Occipital lobe (tissue), 3 donors: ENCODE measurements at places on chromosomes 7 and 10.

DNA sequence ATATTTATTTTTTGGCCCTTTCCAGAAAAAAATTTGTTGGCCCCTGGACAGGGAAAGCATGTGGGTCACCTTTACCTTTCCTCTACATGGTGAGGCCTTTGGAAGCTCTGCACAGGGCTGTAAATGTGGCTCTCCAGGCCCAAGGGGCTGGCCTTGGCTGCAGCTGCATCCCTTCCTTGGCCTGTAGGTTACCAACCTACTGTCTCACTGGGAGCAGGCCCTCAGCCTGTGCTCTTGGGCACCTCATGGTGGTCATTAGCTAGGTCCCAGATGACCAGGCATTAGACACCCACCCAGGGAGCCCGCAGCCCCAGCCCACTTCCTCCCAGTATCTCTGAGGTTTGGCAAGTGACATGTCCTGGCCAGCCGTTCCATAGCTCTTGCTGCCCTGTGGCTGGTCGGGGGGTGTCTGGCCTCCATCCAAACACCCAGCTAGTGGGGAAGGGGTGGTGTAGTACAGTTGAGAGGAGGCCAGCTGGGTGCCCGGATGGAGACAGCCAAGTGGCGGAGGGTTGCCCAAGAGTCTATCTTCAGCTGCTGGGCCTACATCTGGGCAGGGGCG, 7.1 kb upstream of the CPA5 start:
- DNase-seq = no peak

DNA sequence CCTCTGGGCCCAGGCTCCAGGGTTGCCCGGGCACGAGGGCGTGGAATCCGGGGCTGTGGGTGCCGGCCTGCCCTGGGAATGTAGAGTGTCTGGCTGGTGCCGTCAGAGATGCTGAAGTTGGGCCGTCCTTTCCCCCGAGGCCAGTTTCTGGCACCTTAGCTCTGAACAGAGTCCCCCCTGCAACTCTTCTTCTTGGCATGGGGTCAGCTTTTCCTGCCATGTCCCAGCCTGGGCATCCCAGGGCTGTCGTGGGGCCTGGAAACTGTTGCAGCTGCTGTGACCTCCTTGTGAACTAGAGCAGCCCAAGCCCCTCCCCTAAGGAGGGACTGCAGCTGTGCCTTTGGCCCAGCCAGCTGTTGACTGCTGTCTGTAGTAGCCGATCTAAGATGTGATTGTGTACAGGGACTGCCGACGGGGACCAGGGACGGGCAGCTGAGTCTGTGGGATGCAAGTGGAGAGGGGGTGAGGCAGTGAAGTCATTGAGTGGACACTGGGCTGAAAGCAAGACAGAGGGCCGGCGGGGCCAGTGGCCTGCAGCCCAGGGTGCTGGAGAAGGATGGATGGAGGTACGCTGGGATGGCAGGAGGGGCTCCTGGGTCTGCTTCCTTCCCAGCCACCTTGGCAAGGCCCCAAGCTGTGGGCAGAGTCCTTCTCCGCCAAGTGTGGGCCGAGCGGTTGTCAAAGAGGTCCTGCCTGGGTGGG, 35.8 kb downstream of the GBX1 start:
- peak; percentile 48 for DNase-seq

DNA sequence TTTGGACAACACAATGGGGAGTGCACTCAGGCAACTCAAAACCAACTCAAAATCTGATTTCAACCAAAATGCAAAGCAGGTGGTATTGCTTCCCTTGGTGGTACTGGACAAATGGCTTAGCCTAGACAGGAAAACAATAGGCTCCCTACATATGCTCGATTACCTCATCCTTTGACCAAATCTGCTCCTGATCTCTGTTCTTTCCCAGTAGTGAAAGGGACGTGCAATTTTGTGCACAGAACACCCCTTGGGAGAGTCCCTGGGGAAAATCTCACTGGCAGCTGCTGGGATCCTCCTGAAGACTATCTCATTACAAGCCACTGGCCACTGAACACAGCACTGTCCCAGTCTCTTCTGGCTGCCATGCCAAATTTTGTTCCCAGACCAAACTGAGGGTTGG, 149.2 kb upstream of the VSTM2A start:
- no peak for DNase-seq

DNA sequence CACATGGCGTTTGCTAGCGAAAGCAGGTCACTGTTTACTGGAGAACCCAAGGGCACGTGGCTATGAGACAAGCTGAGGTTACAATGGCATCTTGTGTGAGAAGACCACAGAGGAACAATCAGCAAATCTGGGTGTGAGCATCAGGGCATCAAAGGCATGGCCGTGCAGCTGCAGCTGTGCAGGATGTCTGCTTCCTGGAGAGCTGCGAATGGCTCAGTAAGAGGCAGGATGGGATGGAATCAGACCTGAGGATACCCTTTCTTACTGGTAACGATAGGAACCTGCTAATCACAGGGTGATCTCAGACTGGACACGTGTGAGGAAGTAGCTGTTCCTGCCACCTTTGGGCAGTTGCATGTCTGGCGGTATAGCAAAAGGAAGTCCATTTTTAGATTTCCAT, 119.5 kb downstream of the RNF216 start:
- DNase-seq = peak; percentile 64

- no peak for DNase-seq
Measured at GRCh38 chr7:115965236-115965635, 65.3 kb downstream of the TFEC start.

DNA sequence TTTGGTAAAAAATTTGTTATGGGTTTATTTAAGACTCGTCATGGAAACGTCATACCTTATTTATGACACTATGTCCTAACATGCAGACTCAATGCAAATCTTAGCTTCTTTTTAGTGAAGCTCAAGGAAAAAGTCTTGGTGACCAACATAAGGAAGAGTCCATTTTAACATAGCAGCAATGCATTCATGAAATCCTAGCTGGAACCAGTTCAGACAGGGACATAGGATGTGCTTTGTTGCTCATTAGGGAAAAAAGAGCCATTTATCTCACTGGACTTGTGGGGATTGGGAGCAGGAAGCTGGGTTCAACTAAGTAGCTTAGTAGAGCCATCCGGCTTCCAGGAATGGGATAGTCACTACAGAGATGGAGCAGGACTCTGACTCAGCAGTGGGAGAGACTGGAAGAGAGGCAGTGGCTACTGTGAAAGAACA, 100.7 kb upstream of the DKK1 start:
- DNase-seq = no peak

- DNase-seq = no peak
Measured at GRCh38 chr7:2643386-2644219, 11.8 kb downstream of the TTYH3 start.

GRCh38 chr10:6071181-6072175, 9.3 kb upstream of the IL2RA start:
- no peak for DNase-seq

- DNase-seq = no peak
Measured at GRCh38 chr10:61272781-61273180, 180.4 kb downstream of the TMEM26 start.

DNA sequence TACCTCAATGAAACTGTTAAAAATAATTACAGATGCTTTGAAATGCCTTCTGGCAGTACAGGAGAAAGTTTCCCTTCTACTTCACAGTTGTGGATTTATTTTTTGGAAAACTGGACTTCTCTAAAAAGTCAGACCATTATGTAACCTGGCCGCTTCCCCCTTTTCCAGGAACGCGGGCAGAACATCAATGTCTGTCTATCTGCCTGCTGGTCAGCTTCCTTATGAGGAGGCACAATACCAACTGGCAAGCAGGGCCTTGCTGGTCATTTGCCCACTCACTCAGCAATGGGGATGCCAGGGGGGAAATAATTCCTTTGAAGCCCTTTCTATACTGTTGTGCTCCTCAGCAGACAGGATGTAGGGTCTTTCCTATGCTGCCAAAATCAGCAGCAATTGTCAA, 22.5 kb upstream of the ADRB1 start:
- no peak for DNase-seq

DNA sequence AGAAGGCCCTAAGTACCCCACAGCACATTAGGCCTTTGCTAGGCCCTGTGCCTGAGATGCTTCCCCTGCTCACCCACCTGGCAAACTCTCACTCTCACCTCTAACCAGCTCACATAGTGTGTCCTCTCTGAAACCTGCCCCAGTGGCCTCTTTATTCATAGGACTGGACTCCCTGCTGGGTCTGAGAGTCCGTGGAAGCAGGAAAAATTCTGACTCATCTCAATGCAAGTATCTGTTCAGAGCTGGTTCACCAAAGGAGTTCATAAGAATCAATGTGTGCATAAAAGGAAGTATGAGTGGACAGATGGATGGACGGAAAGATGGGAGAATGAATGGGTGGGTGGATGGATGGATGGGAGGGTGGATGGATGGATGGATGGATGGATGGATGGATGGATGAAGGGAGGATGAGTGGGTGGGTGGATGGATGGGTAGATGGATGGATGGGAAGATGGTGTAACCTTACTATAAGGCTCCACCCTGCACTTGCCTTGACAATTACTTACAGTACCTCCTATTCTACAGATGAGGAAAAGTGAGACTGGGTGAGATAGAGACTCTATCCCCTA, 111.2 kb upstream of the ZMIZ1 start:
- no peak for DNase-seq

DNA sequence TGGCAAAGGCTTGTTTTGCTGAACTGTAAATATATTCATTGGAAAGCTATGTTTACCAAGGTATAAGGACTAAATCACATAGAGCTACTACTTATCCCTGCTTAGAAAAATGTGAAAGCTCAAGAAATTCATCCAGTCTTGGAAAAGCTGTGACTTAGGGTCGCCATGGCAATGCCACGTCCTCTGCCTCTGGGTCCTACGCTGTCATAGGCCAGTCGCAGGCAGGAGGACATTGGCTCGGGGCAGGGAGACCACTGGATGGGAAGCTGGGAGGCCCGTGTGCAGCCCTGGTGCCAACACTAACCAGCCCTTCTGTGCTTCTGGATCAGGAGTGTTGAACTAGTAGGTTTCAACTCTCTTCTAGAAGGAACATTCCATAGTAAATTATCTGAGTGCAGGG, 67.3 kb upstream of the PDZD8 start:
- DNase-seq = no peak

- DNase-seq = no peak
Measured at GRCh38 chr10:7159517-7159916, 251.3 kb downstream of the SFMBT2 start.

DNA sequence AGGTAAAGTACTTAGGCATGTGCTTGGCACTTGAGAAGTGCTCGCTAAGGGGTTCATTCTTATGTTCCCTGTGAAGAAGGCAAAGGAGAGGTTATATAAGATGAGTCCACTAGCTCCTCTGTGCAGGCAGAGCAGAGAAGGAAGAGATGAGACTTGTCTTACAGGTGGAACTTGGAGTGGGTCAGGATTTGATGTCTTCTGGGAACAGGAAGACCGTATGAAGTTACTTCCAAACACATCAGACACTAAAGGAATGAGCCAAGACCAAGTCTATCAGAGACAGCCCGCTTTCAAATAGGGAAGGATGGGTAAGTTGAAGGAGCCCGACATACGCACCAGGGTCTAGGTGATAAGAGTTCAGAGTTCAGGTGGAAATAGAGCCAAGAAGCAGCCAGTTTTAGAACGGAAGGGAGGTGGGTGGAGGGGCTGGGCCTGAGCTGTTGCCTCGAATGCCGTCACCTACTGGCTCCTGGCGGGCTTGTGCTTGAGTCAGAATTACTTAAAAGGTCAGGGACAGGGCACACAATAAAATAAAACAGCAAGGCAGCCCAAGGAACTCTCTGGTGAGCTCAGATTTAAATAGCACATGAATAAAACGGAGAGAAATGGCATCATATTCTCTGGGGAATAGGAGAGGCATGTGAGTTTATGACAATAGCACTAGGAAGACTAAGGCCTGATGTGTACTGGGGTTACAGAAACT, 56.1 kb upstream of the GRB10 start:
- DNase-seq = no peak

DNA sequence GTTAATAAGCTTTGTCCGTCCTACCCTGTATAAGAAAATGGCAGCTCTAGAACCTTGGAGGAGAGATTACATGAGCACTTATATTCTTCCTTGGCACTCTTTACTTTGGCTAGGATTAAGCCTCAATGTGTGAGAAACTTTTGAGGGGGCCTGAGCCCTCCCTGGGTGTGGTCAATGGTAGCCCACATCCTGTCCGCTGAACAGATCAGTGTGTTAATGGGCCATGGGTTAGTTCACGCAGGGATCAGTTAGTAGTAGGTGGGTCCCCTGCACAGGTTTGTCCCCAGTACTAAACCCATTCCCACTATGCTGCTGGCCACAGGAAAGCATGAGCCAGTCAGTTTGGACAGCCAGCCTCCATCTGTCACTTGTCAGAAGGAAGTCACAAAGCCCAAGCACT, 20.2 kb upstream of the IKZF1 start:
- no peak for DNase-seq

DNA sequence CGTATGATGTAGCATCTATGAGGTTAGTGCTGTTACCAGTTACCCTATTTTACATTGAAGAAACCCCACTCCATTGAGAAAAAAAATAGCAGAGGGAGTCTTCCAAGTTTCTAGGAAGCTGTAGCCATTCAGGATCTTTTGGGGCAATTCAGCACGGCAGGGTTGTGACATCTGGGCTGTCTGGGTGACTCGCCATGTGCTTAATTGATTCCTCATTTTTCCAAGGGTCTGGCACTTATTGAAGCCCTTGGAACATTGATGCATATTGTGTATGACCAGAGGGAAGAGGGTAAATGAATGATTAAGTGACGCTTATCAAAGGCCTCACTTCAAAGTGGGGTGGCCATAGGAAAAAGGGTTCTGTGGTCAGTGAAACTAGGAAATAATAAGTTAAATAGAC, 248.7 kb downstream of the ARHGAP12 start:
- no peak for DNase-seq

GRCh38 chr10:4768416-4768815, 57.6 kb upstream of the AKR1E2 start:
- DNase-seq = no peak

DNA sequence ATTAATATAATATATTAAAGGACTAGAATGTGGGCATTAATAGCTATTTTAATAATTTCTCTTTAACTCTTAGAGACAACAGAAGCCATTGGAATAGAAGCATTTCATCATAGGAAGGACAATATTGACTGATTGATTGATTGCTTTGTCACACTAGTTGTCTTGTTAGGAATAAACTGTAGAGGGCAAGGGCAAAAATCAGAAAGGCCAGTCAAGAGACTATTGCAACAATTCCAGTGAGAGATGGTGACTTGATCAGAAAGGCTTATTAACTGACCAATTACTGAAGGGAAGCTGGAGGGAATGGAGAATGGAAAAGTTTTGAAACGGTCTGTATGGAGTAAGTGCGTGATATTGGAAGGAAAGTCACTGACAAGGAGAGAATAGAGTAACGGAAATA, 87.3 kb downstream of the RUNDC3B start:
- no peak for DNase-seq

- no peak for DNase-seq
Measured at GRCh38 chr7:157384301-157384700, 47.5 kb downstream of the DNAJB6 start.

GRCh38 chr7:91375378-91375777, 111.1 kb downstream of the FZD1 start:
- no peak for DNase-seq

DNA sequence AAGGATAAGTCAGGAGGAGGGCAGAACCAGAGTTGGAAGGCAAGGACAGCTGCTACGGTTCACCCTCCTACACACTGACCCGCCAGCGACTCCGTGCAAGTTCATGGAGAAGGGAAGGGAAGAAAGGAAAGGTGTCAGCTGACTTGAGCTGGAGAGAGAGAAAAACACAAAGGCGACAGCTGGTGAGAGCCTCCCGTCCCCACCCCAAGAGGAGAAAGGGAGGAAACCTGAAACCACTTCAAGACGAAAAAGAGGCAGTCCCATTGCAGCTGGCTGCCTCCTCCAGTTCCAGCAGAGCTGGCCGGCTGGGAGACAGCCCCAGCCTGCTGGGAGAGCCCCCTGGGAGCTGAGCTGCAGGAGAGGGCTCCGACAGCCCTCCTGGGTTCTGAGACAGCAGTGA, 75.2 kb downstream of the PARD3 start:
- no peak for DNase-seq

GRCh38 chr10:124990671-124991625, 49.0 kb downstream of the ZRANB1 start:
- DNase-seq = no peak
